GM12892 (cell line): ENCODE measurements at places on chromosomes 2 and 18.

- DNase-seq = no peak
Observed at GRCh38 chr2:227414846-227415245, 27.1 kb upstream of the SCYGR1 start.

- DNase-seq = no peak
Observed at GRCh38 chr2:51291762-51292551, 260.0 kb upstream of the NRXN1 start.

GRCh38 chr18:47930199-47930930 lies at the start of gene SMAD2:
SMAD2 (minus strand) TSS chr18:47930659; CDS start chr18:47896756, 33,903 bp downstream.
- DNase-seq = peak; percentile 56

DNA sequence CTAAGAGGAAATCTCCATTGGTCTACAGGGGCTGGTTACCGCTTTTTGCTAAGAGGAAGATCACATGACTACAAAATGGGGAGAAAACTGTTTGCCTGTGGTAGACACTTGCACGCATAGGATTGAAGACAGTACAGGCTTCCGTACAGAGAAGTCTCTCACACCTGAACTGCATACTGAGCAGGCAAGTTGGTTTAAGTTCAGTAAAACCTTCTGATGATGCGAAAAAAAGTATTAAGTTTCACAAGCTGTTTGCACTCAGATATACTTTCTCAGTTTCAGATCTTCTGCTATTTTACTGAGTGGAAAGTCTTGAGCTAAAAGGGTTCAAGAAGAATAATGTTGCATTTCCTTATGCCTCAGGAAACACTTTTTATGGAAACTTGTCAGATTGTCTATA lies 292.2 kb upstream of the MC4R start:
- no peak for DNase-seq

GRCh38 chr2:169141713-169142352 lies 72.5 kb downstream of the DHRS9 start:
- peak; percentile 24 for DNase-seq

- no peak for DNase-seq
Observed at GRCh38 chr18:58230438-58231179, 186.6 kb downstream of the NEDD4L start.

DNA sequence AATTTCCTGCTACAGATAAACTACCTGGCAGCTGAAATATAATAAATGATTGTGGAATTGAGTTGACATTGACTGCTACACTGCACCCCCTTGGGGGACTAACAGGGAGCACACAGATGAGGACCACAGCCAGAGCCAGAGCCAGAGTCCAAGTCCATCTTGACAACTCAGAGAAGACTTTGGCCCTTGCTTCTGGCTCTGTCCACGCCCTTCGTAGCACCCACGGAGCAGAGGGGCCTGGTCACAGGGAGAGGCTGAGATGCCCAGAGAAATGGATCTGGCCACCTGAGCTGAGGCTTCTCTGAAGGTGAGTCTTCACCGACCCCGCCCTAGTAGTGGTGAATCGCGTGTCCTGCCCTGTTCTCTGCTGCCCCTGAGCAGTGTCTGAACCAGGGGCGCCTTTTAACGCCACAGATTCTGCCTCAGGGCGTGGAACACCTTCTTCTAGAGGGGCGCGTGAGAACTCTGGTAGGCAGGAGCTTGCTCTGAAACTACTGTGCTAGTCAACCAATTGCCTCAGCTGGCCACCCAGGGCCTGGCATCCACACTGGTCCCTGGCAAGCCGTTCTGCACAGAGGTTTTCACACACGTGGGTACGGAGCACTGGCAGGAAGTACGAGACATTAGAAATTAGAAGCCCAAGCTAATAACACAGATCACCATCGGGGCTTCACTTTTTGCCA lies 35.7 kb upstream of the MAT2A start:
- no peak for DNase-seq

- peak; percentile 68 for DNase-seq
Observed at GRCh38 chr2:30231212-30231995, at the start of gene LBH. LBH (plus strand) TSS chr2:30231534; CDS start chr2:30231739, 205 bp downstream.

DNA sequence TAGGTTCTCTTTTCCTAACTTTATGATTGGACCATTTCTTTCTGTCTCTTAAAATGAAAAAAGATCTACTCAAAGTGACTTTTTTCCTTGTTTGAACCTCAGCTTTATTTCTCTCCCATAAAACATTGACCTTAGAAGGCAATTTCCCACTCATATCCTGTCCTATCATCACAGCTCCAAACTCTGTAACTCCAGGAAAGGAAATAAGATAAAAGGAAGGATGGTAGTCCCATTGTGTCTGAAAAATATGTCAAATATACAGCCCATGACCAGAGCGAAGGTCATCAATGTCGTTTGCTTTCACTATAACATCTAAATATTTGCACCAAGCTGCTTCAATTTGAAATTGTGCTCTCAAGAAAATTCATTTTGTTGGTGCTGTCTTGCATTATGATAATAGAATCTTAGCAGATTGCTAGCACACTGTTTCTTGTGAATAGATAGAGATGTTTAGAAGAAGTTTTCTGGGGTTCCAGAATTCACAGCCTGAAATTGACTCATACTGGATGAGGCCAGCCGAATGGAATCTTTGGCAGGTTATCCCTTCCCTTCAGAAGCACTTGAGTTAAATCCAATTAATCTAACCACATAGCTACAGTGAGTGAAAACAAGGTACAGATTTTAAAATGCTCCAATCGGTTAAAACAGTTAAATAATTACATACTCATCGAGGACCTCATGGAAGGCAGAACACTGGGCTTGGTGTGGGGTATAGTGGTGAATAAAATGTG lies 95.1 kb downstream of the CRIM1 start:
- DNase-seq = no peak

- DNase-seq = no peak
Observed at GRCh38 chr2:228771774-228772173, 499.3 kb downstream of the PID1 start.

GRCh38 chr2:152594022-152594766 lies 123.1 kb downstream of the PRPF40A start:
- DNase-seq = no peak

DNA sequence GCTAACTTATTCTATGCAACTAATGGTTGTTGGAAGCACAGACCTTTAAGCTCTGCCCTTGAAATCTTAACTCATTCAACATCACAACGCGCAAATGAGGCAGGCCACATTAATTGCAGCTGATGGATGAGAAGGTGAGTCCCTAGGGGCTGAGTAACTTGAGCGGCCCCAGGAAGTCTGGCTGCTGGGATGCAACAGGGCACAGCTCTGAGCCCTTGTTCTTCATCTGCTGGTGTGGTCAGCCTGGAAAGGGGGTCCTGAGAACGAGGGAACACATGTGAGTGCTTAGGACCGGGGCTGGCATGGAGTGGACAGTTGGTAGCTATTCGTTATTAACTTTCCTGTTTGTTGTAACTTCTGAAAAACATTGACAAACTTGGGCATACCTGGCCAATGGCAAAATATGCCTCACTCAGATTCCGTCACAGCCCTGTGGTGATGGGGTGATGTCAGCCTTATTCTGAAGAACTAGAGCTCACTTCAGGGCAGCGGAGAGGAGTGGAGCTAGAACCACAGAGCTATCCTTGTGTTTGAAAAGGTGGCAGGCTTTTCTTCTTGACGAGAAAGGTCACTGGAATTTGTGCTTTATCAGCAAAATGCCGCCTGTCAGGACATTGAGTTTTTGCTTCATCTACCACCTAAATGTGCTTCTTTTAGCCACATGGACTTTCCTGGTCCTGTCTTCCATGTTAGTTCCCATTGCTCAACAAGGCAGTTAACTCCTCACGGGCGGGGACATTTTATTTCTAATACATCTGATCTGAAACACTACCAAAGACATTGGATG lies 145.9 kb upstream of the FHL2 start:
- DNase-seq = no peak

DNA sequence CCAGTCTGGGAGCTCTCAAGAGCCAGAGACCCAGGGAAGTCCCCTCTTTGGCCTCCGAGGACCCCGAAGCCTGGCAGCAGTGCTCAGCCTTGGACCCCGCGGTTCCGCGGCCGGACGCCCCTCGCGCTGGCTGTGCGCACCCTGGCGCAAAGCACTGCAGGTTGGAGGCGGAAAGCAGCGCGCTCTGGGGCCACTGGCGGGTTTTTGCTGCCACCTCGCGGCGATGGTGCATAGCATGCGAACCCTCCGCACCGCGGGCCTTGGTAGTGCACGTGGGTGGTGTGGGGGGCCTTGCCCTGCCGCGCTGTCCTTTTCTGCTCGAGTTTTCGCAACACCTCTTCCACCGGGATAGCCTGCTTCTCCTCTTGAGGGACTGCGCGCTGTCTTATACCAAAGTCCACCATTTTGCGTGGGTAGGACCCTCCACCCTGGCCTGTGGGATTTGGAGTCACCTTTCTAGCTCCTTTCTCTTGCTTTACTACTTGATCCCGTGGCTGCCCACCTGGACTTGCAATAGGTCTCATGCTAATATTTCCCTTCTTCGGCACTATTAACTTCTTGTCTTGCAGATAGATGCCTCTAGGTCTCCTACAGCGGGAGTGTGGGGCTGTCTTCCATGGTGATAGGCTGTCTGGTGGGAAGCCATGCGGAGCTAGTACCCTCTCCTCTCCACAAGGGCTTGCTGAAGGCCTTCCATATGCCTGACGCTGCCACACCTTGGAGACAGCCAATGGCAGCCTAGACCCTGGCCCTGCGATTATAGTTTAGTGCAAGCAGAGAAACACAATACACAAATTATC lies 14.3 kb downstream of the SIX3 start:
- peak; percentile 84 for DNase-seq

- no peak for DNase-seq
Observed at GRCh38 chr2:41965173-41965908, 82.5 kb upstream of the PKDCC start.

- DNase-seq = no peak
Observed at GRCh38 chr2:231250146-231250545, 51.7 kb downstream of the ARMC9 start.

- DNase-seq = no peak
Observed at GRCh38 chr2:128502638-128503246, 184.1 kb upstream of the HS6ST1 start.

- no peak for DNase-seq
Observed at GRCh38 chr2:196453613-196454047, 185.9 kb upstream of the CCDC150 start.

- no peak for DNase-seq
Observed at GRCh38 chr2:62303788-62304187, 107.9 kb downstream of the B3GNT2 start.

DNA sequence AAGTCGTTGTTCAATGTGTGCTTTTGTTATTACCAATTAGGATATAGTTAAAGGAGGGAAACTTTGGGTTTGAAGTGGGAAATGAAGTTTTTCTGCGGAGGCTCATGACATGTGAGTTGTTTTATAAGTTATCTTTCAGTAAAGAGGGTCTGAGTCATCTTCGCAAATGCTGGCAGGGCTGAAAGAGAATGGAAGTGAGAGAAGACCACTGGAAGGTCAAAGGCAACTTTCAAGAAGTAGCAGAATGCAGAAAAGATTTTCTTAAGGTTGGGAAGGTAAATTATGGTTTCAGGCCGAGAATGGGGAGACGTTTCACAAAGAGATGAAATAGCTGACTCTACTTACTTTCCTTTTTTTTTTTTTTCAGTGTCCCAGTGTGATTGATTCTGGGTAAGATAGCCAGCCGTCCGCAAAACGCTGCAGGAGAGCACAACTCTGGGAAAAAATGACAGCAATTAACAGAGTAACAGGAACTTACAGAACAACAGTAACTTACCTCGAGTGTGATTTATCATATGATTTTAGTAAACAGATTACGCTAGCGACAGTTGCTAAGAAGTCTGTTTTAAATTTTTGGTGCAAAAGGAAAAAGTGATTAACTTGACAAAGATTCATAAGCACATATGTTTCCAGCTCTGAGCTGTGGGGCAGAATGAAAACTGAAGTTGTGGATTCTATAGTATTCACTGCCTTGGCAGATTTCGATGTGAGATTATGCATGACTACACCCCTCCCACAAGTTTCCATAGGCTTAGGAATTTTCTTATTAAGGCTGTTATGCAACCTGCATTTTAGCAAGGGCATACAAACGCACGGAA lies 46.8 kb upstream of the ACTR3 start:
- no peak for DNase-seq

DNA sequence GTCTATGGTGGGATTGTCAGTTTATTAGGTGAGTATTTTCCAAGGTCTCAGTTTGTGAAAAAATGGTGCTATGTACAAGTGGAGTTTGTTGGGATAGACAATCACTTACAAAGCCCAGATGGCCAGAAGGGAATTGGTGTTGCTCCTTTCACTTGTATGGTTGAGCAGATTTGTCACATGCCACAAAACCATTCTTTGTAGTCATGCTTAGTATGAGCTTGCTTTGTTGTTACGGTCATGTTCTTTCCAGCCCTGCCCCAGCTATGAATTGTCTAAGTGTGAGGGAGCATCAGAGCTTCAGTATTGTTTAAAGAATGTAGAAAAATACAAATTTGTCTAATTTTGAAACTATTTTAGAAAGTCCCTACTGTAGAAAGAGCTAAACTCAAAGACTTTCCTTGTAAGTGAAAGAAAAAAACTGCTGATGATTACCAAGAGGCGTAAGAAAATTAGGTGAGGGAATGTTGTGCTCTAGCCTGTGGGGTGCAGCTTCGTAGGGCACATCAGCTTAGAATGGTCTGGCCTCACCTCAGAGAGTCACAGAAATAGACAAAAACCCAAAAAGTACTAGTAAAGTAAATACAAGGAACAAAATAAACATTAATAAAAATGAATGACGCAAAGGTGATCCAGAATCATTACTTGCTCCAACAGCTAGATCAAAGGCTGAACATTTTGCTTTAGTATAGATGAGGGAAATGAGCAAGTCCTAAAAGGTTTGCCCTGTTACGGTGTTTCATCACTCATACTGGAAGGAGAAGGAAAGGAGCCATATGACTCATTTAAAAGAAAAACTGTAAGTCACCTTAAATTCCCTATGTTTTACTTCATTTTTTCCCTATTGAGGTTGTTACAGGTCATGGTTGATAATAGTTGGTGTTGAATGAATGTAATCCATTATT lies 9.2 kb downstream of the TGIF1 start:
- DNase-seq = no peak

GRCh38 chr2:226755631-226756030 lies 44.0 kb downstream of the IRS1 start:
- no peak for DNase-seq

GRCh38 chr2:133884739-133885381 lies 316.6 kb upstream of the NCKAP5 start:
- DNase-seq = no peak

GRCh38 chr18:57281519-57281918 lies 70.8 kb upstream of the ST8SIA3 start:
- DNase-seq = no peak

GRCh38 chr2:36168115-36168514 lies 187.5 kb upstream of the CRIM1 start:
- no peak for DNase-seq

GRCh38 chr2:126778561-126779501 lies 119.9 kb upstream of the TEX51 start:
- DNase-seq = no peak

- no peak for DNase-seq
Observed at GRCh38 chr2:234673961-234674759, 177.3 kb upstream of the ARL4C start.

GRCh38 chr18:11849841-11850634 lies 1.2 kb upstream of the CHMP1B start:
- DNase-seq = no peak

DNA sequence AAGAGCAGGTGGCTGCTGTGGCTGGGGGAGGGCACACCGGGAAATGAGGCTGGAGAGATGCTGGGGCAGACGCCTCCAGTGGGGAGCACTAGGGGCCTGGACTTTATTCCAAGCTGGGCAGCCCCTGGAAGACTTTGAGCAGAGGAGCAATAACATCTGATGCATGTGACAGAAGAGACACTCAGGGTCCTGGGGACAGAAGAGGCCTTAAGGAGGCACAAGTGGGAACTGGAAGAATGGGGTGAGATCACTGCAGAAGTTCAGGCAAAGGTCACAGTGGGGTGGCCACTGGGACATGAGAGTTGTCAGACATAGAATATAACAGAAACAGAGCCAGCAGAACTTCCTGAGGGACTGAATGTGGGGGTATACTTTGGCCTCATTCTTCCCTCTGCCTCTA lies 24.0 kb downstream of the TGFA start:
- DNase-seq = no peak
